Stimulated activated CD8-positive, alpha-beta memory T cell treated with anti-CD3 and anti-CD28 coated beads, Interleukin-4, amount 100 ng/mL, for 4 hours (primary cell): ENCODE measurements at places on chromosomes 3 and 15.

GRCh38 chr3:195895861-195896360 lies 12.4 kb downstream of the TNK2 start:
- peak; percentile 21 for DNase-seq

DNA sequence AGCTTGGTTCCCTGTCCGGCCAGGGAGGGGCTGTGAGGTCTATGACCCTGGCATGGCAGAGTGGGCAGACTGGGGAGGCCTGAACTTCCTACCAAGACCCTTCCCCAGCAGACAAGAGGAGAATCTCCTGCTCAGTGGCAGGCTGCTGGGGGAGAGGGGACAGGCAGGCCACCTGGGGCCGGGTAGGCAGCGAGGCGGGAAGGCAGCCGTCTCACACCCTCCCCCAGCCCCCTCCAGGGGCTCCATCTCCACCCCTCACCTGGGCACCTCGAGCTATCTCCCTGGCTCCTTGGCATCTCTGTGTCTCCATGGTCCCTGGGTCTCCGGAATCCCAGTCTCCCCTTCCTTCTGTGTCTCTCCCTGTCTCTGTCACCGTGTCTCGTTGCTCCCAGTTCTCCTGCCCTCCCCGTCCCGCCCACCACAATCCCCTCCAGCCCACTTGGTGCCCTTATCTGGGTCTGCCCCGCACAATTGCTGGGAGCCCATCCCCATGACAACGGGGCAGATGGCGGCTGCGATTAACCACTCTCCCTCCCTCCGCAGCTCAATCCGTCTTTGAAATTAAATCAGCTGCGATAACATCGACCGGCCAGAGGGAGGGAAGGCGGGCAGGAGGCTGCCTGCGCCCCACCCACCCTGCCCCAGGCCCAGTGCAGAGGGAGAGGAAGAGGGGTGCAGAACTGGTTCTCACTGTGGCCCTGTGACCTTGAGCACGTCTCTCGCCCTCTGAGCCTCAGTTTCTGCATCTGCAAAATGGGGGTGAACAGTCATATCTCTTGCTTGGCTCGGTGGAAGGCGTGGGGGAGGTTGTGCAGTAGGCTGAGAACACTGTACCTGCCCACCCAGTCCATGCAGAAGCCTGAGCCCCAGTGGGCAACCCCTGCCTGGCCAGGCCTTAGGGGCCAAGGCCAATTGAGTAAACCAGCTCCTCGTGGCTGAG lies 9.6 kb downstream of the DNAJB8 start:
- DNase-seq = no peak

DNA sequence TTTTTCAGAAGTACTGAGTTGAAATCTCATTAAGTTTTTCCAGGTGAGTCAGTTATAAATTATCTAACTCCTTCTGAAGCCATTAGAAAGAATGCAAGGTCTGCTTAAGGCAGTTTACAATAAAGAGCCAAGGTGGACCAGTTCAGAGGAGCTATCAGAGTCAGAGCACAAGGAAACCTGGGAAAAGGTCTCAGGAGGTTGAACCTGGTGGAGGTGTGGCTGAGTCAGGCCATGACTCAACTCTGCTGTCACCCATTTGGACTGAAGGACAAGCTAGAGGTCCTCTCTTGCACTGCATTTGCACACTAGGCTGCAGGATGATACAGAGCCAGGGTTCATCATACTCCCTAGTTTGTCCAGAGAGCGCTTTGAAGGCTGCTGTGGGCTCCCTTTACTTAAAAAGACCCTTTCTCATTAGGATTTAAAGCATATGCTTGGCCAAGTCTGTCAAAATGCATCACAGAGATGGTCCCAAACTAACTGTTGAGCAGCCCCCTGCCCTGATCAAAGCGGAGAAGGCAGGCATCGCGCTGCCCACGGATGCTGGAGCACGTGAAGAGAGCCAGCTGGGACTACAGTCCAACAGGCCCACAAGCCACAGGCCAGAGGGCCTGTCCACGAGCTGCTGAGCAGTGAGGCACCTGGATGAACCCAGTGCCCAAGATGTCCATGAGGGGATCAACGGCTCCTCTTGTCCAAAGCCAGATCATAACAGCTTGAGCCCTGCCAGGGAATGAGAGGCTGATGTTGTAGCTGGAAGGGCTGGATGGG lies 26.0 kb upstream of the MRPS22 start:
- DNase-seq = no peak

- DNase-seq = no peak
Measured at GRCh38 chr3:167733961-167734497, 663 bp downstream of the PDCD10 start.

GRCh38 chr15:75712668-75713337 lies at the start of gene CSPG4:
TSS of gene CSPG4 (minus strand) at chr15:75712848. CDS start at chr15:75712755, 93 bp downstream.
- DNase-seq = no peak

- DNase-seq = no peak
Measured at GRCh38 chr15:50265620-50266019, at the start of gene HDC. TSS of gene HDC (minus strand) at chr15:50265726. CDS start at chr15:50265623, 103 bp downstream.

- no peak for DNase-seq
Measured at GRCh38 chr15:35445891-35446290, 100.1 kb downstream of the DPH6 start.

GRCh38 chr3:78994174-78995027 lies 773.4 kb downstream of the ROBO1 start:
- no peak for DNase-seq

- no peak for DNase-seq
Measured at GRCh38 chr3:186032321-186032720, 76.6 kb downstream of the ETV5 start.
